ENCODE measurements at places on chromosomes 7 and 10.

GRCh38 chr7:115647712-115648111 lies 382.9 kb downstream of the TFEC start:
- H3K4me3 ChIP-seq, result no peak overlapping the region
- H3K36me3 ChIP-seq, result no peaks in the 10 kb centered on the region
- no peak for DNase-seq
- no peaks in the 10 kb centered on the region for H3K4me1 ChIP-seq

- peaks cover 61% of the 10 kb centered on the region for H3K4me1 ChIP-seq
- H3K4me3 ChIP-seq, result no peak overlapping the region
- H3K36me3 ChIP-seq, result peaks cover 3% of the 10 kb centered on the region
- H3K27ac ChIP-seq, result peak overlapping the region; percentile 20
These were observed 110.9 kb downstream of the SGMS1 start for GRCh38 chr10:50512743-50513416.

GRCh38 chr7:5276611-5277010 lies 6.1 kb upstream of the SLC29A4 start:
- no peaks in the 10 kb centered on the region for H3K36me3 ChIP-seq
- H3K27me3 ChIP-seq, result peaks cover 9% of the 10 kb centered on the region
- H3K4me3 ChIP-seq, result no peak overlapping the region
- H3K27ac ChIP-seq, result no peak overlapping the region

DNA sequence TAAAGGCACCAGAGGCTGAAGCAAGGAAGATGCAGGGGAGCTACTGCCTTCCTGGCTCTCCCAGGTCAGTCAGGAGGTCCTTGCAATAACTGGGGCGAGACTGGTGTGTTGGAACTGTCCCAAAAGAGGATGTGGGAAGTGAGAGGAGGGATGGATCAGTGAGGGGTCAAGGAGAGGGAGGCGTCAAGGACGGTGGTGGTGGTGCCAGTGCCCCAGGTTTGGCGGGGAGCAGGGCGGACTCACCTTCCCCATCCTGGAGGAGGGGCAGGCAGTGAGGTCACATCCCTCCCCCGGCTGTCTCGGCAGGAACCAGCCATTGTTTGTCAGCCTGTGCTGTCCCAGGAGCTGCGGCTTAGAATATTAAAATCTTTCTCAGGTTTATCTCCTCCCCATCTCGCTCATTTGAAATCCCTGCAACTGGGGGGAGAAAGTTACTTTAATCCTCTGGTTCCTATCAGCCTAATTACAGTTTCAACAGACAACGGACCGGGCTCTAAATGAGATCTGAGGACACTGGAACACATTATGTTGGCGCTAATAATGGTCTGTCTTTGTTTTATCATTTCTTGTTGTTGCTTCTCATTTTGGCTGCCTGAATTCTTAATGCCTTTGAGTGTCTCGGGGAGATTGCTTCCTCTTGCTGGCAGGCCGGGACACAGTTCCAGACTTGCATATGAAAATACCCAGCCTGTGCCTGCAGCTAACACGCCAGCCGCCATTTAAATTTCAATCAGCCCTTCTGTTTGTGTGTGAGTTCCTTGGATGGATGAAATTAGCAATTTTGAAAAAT lies 387.5 kb downstream of the RPS24 start:
- DNase-seq, result no peak
- H3K4me1 ChIP-seq, result no peaks in the 10 kb centered on the region
- H3K36me3 ChIP-seq, result no peaks in the 10 kb centered on the region
- no peak overlapping the region for H3K4me3 ChIP-seq
- H3K27me3 ChIP-seq, result peaks cover 3% of the 10 kb centered on the region

GRCh38 chr10:79093658-79094411 lies 25.1 kb downstream of the ZMIZ1 start:
- no peak for DNase-seq
- no peak overlapping the region for H3K4me3 ChIP-seq
- H3K27ac ChIP-seq, result peak overlapping the region; percentile 63
- no peaks in the 10 kb centered on the region for H3K27me3 ChIP-seq
- peaks cover 30% of the 10 kb centered on the region for H3K4me1 ChIP-seq
- no peaks in the 10 kb centered on the region for H3K36me3 ChIP-seq

GRCh38 chr7:27992755-27993493 lies 187.7 kb downstream of the JAZF1 start:
- H3K27me3 ChIP-seq, result peaks cover 17% of the 10 kb centered on the region
- peaks cover 3% of the 10 kb centered on the region for H3K4me1 ChIP-seq
- no peak overlapping the region for H3K27ac ChIP-seq
- no peak for DNase-seq
- no peak overlapping the region for H3K4me3 ChIP-seq

- H3K4me3 ChIP-seq, result no peak overlapping the region
- no peak overlapping the region for H3K27ac ChIP-seq
- peaks cover 13% of the 10 kb centered on the region for H3K27me3 ChIP-seq
- no peak for DNase-seq
These were observed 47.7 kb downstream of the LYZL2 start for GRCh38 chr10:30581779-30582380.

DNA sequence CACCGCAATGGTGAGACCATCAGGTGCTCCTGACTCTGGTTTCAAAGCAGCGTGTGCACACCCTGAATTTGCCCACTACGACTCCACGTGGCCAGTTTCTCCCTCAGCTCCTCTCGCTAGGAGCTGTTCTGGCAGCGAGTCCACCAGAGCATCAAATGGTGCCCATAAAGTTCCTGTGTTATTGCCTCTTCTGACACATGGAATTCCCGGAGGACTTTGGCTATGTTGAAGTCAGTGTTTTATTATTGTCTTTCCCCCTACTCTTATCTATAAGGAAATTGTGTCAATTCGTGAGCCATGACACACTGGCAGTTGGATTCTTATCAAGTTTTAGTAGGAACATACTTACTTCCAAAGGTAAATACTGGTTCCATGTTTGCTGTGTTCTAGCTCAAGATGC lies 53.9 kb upstream of the NPVF start:
- no peaks in the 10 kb centered on the region for H3K36me3 ChIP-seq
- peaks cover 2% of the 10 kb centered on the region for H3K27me3 ChIP-seq
- DNase-seq, result no peak
- H3K4me3 ChIP-seq, result no peak overlapping the region
- no peak overlapping the region for H3K27ac ChIP-seq
- H3K4me1 ChIP-seq, result no peaks in the 10 kb centered on the region
